ENCODE measurements at places on chromosomes 5 and 9. TPM values are rescaled to one million over a fixed set of nuclear protein-coding genes. Genes with fewer than 3 reads are reported as not detected.

DNA sequence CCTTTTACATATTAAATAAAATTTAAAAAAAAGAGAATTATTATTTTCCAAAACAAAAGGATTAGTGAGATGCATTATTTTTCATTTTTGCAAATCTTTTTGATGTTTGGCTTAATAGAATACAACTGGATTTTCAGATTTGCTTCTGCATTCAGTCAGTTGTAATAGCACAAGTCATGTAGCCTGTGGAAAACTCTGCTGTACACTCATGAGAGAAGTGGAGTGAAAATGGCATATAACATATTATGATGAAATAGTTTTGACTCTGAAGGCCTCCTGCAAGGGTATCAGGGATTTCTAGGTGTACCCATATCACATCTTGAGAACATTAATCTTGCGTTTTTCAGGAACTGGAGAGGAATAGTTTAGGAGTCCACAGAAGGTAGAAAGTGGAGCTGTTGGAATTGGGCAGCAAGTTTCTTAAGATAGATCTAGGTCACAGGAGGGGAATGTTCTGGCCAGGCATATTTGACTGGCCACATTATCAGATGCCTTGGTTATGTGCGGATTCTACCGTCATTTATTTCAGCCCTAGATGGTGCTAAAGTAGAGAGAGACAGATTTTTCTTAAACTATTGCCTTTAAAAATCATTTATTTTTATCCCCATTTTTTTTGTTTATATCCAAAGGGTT is 16.4 kb downstream of the LNPEP start:
- no peak for DNase-seq

CCT5 gene
- 246 TPM for polyA plus RNA-seq

- DNase-seq = peak; percentile 26
Observed at GRCh38 chr9:104927216-104927911, 591 bp downstream of the ABCA1 start.

FYB1 gene
- polyA plus RNA-seq = 5.2 TPM

LCN12 gene
- 36.8 TPM for polyA plus RNA-seq

DNA sequence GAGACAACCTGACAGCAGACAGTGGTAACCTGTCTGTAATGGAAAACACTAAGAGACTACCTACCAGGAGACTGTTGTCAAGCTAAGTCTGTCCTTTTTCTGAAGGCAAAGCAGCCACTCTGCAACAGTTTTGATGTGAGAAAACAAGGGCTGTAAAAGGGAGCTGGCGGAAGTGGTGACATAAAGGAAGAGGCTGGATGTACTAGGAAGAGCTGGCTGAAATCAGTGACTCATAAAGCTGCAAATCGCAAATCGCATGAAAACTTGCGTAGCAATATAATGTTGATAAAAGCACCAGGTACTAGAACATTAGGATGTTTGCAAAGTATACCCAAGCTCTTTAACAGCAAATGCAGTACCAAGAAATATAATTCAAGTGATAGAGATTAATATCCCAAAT is 1.4 kb downstream of the NSUN2 start:
- no peak for DNase-seq

- DNase-seq = no peak
Observed at GRCh38 chr9:37953775-37954437, 50.0 kb upstream of the SLC25A51 start.

PCDHGC5 gene
- polyA plus RNA-seq = 0.22 TPM

DNA sequence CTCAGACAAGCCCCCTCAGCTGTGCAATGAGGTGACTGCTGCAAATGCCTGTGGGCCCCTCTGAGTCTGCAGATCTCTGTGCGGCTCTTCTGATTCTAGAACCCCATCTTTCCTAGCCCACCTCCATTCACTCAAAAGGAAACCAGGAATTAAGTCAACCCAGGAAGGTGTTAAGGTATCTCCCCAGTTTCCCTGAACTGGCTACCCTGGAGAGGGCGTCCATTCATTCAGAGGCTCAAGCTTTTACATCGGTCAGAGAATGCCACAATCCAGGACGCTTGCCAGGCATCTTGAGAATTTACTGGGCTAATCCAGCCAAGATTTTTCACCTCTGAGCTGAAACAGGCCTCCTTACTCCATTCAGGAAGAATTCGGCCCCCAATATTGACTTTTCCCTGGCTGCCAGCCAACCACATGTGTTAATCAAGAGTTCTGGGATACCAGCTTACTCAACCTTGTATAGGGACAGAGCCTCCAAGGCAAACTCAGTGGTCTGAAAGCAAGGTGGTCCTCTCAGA is 889 bp upstream of the ADAMTS12 start:
- DNase-seq = no peak

GRCh38 chr5:125612776-125613175 is 810.4 kb upstream of the GRAMD2B start:
- DNase-seq = no peak

DNA sequence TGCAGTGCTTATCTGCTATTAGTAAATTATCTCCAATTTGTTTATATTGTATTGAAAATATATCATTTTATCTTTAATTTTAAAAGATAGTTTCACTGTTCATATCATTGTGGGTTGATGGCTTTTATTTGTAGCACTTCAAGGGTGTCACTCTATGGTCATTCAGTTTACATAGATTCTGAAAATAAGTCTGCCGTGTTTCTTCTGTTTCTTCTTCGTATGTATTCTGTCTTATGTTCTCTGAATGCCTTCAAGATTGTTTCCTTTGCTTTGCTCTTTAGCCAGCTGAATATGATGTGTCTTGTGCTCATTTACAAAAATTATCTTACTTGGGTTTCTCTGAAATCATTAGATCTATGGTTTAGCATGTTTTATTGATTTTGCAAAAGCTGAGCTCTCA is 359.9 kb downstream of the CYLC2 start:
- no peak for DNase-seq

- no peak for DNase-seq
Observed at GRCh38 chr5:24904981-24905517, 260.3 kb upstream of the CDH10 start.

ITK gene
- polyA plus RNA-seq = 0.43 TPM

GHR gene
- 24.8 TPM for polyA plus RNA-seq

DNA sequence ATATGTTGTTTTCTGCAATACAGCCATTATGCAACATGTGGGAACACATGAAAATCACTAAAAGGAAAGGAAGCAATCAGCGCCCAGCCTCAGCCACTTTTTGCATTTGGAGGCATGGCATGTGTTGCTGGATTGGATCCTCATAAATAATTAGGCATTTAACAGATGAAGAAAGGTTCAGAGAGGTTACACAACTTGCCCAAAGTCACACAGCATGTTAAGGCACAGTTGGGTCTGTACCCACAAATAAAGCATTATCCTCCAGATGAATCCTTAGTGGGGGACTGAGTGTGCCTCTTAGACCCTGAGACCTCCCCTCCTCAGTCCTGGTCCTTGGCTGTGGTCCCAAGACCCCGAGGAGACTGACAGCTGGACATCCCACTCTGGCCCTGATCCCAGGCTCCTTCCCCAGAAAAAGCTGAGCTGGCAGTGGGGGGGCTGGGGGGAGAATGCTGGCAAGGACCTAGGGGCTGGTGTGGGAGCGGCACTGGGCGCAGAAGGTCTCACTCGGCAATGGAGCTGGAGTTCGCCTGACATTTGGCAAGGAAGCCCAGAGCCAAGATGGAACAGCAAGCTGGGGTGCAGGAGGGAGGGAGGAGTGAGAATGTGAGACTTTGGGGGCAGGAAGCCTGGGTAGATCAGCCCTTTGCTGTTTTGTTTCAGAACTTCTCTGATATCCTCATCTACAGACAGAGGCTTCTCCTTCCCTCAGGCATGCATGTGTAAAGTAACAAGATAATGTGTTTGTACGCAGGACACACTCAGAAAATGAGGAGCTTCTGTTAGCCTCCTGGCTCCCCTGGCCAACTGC is 6.9 kb upstream of the AKNA start:
- DNase-seq = no peak

All from right renal pelvis (tissue), 4 donors.